ENCODE measurements at places on chromosomes 7 and 10.

DNA sequence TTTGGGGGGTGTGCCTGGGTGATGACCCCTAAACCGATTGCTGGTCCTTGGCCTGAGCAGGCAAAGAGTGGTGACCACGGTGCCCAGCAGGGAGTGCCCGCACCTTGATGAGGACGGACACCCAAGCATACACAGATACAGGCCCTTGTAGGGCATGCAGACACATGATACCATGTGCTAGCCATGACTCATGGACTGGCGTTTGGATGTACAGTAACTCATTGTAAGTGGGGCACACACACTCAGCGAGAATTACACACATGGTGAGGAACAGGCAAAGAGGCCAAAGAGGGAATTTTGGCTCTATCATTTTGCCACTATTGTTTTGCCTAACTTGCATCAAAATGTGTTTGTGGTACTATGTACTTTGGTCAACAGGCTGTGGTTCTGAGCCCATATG, 24.1 kb downstream of the KAZALD1 start:
- no peak for DNase-seq

DNA sequence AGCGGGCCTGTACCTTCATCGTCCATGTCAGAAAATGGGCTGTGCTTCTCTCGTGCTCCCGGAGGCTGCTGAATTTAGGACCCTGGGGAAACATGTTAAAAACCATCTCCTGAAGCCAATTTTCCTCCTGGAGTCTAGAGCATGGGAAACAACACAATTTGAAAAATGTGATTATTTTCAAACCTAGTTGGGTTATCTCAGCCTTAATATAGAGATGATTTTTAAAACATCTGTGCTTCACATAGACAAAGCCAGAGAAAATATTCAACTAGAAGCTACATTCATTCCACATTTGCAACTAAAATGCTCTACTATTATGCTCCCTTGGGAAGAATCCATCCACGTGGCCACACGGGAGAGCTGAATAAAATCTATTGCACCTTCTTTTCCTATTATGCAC, 225.9 kb upstream of the TMEM72 start:
- no peak for DNase-seq

DNA sequence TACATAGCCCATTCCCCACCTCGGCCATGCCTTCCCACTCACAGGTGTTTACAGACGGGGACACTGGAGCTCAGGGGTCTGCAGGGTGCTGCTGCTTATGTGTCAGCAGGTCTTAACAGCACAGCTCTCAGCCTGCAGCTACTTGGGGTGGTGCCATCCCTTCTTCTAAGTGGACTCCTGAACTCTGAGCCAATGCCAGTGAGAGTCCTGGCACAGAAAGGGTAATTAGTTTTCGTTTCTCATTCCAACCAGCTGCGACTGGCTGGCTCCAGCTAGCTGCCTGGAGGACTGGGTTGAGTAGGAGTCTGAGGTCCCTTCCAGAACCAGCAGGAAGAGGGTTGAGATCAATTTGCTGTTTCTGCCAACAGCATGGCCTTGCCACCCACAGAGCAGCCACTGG, 88.3 kb upstream of the AGK start:
- no peak for DNase-seq

GRCh38 chr10:50552308-50552707, 71.4 kb downstream of the SGMS1 start:
- DNase-seq, result no peak

DNA sequence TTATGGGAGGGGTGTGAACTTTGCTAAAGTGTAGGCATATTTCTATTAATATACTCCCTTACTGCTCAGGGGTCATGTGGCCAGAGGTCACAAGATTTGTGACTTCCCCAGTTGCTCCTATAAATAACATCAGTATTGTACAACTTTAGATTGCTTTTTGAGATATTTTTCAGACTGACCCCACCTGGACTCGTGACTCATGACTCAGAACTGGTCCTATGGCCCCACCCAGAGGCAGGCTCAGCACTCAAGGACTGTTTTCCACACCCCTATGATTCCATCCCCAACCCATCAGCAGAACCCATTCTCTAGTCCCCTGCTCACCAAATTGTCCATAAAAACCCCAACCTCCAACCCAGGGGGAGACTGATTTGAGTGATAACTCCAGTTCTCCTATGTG, 2.7 kb upstream of the CUL2 start:
- DNase-seq, result no peak

GRCh38 chr7:22612776-22613175, 112.8 kb upstream of the STEAP1B start:
- DNase-seq, result no peak

DNA sequence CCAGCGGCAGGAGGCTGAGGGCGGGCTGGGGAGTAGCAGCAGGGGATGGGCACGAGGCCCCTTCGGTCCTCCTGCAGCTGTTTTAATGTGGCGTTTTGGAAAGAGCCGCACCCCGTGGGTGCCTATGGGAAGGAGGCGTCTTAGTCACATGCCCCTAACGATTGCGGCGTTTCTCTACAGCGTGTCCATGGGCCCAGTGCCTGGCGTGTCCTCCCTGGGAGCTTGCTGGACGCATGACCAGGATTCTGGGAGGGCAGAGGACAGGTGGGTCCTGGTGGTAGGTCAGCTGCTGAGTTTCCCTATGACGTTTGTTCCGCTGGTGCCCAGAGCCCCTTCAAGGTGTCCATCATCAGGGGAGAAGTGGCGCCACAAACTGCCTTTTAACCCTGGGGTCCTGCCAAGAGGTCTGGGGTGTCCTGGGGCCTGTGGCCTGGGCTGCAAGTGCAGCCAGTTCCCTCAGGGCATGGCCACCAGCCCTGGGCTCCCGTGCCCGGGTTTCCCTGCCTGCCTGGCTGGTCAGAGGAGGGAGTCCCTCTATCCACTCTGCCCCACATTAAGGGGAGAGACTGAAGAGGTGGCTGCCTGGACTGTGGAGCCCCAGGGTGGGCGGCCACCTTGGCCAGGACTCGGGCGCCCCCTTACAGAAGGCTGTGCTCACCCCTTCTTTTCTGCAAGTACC, 48.7 kb downstream of the PWWP2B start:
- DNase-seq, result no peak

- no peak for DNase-seq
Observed at GRCh38 chr7:2054927-2055326, 177.8 kb downstream of the MAD1L1 start.

- DNase-seq, result no peak
Observed at GRCh38 chr10:122163174-122164022, 107.7 kb upstream of the BTBD16 start.

DNA sequence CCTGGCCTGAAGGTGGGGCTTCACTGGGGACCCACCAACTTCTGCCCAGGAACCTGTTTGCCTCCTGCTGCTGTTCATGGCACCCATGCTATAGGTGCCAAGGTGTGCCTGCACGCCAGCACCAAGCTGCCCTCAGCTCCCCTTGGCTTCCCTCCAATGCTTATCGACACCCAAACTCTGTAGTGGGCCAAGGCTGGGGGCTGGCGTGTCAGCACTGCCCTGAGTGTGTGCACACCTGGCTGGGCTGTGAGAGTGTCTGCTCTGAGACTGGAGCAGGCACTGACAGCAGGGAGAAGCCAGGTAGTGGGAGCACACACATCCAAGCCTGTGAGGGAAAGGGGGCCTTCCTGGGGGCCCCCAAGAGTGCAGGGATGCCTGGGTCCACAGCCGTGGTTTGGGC, 43.1 kb upstream of the TUBB8 start:
- no peak for DNase-seq

DNA sequence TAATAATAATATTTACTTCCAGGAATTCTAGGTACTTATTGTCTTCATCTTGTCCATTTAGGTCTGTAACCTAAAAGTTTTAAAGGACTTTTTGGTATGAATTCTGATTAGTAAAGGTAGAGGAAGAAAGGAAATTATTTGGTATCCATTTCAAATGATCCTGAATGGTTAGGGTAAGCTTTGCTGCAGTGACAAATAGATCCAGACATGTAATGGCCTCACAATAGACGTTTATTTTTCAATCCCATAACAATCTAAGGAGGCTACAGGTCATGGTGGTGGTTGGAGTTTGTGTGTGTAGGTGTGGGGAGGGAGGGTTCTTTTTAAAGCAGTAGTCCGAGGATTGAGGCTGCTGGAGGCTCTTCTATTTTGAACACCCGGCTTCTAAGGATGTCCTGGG, 5.3 kb downstream of the FBH1 start:
- no peak for DNase-seq

DNA sequence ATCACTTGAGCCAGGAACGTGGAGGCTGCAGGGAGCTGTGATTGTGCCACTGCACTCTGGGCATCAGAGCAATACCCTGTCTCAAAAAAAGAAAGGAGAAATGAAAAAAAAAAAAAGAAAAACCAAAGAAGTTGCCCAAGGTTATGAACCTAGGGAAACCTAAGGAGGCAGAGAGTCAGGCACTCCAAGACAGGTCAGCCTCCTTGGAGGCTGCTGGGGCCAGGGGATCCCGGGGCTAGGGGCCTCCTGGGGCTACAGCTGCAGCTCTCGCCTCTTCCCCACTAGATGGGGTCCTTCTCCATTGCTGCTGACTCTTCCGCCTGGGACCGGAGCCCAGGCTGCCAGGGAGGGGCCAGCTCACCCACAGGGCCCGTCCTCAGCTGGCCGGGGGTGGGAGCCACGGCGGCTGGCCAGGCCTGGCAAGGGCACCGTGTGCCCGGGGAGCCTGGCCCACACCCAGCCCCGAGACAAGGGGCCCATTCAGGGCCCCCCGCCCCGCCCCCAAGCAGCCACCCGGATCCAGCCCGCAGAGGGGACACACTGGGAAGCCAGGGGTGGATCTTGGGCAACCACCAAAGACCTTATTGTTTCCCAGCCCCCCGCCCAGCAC, 1.7 kb upstream of the SPACDR start:
- no peak for DNase-seq

DNA sequence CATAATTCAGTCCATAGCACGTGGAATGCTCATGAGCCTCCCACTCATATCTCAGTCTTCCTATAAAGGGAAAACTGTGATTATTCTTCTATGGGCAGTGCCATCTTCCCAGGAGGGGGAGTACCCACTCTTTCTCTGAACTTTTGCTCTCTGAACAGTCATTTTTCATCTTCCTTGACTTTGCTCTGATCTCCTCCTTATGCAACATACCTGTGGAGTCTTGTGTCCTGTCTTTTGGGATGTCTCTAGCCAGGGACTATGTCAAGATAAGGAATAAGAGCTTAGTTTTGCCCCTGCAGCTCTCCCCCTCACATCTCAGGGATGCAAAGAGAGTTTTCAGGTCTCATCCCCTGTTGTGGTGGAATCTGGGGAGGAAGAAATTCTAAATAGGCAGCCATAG, 27.6 kb downstream of the LSMEM1 start:
- DNase-seq, result no peak

DNA sequence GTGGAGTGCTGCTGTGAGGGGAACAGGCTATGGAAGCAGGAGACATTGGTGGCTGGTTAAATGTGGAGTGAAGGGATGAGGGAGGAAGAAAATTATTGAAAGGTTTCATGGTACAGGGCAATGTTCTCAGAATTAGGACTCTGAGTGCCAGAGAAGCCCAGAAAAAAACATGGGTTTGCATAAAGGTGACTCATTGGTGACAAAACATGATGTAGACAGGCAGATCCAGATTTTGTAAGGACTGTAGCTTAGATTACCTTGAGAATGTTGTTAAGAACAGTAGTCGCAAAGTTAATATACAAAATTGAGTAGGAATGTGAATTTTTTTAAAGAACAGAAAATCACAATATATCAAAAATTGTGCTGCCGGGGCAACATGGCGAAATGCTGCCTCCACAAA, 134.9 kb upstream of the ZNF438 start:
- DNase-seq, result no peak

DNA sequence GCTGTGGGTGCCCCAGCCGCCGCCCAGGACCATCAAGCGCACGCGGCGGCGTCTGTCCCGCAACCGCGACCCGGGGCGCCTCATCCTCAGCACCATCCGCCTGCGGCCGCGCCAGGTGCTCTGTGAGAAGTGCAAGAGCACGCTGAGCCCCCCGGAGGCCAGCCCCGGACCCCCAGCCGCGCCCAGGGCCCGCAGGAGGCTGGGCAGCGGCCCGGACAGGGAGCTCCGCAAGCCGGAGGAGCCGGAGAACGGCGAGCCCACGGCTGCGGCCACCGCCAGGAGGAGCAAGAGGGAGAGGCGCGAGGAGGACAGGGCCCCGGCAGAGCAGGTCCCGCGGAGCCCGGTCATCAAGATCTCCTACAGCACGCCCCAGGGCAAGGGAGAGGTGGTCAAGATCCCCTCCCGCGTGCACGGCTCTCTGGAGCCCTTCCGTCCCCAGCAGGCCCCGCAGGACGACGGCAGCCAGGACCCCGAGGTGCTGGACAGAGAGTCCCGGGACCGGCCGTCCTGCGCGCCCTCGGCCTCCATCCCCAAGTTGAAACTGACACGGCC, 8.0 kb downstream of the PWWP2B start:
- DNase-seq, result no peak

- DNase-seq, result no peak
Observed at GRCh38 chr7:149774237-149775175, 1.1 kb upstream of the ZNF467 start.

GRCh38 chr7:33075818-33076518, 13.4 kb upstream of the NT5C3A start:
- no peak for DNase-seq

- DNase-seq, result no peak
Observed at GRCh38 chr7:100623951-100624824, 11.8 kb downstream of the MOSPD3 start.

DNA sequence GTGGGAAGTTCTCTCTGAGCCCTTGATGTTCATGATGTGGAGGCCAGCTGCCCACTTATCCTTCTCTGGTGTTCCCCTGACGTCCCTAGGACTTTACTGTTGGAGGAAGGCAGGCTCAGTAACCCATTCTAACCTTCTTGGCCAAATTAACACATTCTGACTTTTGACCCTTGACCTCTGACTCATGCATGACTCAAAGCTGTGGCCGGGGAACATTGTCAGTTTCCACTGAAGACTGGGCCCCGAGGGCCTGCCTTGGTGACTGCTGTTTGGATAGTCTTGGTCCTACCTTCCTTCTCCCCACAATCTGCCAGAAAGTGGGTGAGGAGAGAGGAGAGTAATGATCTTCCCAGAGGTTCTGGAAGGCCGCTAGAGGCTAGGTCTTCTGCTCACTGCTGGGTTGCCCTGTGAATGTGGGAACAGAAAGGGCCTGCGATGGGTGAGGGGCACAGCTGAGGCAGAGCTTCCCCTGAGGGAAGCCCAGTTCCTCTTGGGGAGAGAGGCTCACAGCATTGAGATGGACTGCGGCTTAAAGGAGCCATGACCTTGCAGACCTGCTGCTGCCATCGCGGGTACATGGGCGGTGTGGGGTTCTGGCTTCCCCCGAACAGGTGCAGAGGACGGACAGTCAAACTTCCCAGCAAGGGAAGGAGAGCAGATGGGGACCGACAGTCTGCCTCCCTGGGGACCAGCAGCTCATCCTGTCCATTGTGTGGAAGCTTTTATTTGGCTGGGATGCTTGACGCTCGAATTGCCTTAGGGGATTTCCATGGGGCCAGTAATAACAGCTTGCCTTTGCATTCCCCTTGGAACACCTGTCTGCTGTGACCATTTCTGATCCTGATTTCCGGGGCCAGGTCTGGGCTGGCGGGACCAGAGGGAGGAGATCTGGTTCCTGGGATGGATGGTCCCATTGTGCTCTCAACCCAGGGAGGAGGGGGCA, 43.8 kb downstream of the ADAMTS14 start:
- no peak for DNase-seq

GRCh38 chr7:155190688-155191087, 107.0 kb upstream of the INSIG1 start:
- DNase-seq, result peak; percentile 53
